ENCODE measurements at places on chromosomes 13 and 19.
A peak's percentile ranks its signal among the peaks of the same experiment; 100 is the strongest.

- no peak for DNase-seq
Measured at GRCh38 chr13:105773863-105774538, 761.5 kb downstream of the EFNB2 start.

GRCh38 chr13:74465271-74465670, 331.1 kb upstream of the KLF12 start:
- DNase-seq: no peak

DNA sequence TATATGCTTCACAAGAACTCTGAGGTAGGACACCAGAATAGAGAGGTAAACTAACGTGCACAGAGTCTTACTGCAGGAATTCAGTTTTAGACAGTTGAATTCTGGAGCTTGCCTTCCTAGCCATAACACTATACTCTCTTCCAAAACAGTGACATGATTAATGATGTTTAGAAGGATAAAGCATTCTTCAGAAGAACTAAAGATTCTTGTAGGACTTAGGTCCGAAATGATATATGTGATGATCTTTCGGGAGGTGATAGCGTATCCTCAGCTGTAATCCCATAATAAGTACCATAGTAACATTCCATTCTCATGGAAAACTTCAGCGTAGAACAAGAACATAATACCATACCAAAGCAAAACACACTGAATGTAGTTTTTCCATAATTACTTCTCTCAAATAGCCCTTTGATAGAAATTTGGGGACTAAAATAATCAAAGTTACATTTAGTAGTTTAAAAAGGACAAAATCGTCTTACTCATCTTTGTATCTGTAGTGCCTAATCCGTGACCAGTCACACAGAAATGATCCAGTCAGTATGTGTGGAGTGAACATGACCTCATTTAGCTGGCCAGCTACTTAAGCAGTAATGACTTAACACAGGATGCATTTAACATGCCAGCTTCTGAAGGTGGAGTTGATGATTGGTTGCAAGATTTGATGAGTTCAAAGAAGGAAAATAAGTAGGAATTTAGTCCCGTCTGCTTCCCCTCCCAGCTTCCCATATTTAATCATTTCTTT, 38.4 kb downstream of the PIBF1 start:
- DNase-seq: no peak

GRCh38 chr13:78875792-78876580, 217.0 kb upstream of the OBI1 start:
- DNase-seq: no peak

DNA sequence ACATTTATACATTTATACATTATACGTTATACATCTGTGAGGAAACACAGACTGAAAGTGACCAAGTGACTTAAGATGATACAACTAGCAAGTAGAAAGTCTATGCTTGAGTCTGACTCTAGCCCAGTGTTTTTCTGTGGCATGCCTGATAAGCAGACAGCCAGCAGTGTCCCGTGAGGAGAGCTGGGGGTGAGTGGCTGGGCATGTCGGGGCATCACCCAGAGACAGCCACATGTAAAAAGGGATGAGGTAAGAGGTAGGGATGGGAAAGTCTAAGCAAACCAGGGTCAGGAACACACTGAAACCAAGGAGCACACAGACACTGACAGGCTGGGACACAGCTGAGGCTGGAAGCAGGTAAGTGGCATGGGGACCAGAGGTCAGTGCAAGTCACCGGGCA, 333.2 kb downstream of the FOXO1 start:
- no peak for DNase-seq

- DNase-seq: no peak
Measured at GRCh38 chr13:47211106-47211505, 314.3 kb upstream of the HTR2A start.

GRCh38 chr19:35805526-35806102, 7.0 kb downstream of the PRODH2 start:
- peak; percentile 99 for DNase-seq

- no peak for DNase-seq
Measured at GRCh38 chr19:19269952-19270694, 3.0 kb downstream of the TM6SF2 start.

DNA sequence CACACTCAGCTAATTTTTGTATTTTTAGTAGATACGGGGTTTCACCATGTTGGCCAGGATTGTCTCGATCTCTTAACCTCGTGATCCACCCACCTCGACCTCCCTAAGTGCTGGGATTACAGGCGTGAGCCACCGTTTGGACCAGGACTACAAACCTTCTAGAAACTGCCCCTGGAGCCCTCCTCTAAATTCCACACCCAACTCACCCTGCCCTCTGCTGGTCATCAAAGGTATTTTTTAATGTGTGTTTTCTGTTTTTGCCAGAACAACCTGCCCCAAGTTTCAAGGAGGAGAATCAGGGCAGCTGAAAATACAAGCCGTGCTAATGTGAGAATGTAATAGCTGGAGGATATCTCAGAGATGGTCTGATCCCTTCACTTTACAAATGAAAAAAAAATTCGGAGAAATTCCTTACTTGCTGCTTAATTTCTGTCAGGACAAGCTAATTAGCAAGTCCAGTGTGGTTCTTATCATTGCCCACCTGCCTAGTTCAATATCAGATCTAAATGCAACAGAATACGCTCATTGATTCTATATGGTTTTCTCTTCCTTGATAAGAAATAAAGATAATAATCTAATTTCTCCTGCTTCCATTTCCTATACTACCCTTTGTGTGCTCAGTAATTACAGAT, 4.1 kb downstream of the ATP8A2 start:
- DNase-seq: peak; percentile 42

- DNase-seq: no peak
Measured at GRCh38 chr19:36252047-36252446, 37.1 kb downstream of the ZNF146 start.

- no peak for DNase-seq
Measured at GRCh38 chr13:20714161-20714560, 10.7 kb downstream of the IL17D start.

DNA sequence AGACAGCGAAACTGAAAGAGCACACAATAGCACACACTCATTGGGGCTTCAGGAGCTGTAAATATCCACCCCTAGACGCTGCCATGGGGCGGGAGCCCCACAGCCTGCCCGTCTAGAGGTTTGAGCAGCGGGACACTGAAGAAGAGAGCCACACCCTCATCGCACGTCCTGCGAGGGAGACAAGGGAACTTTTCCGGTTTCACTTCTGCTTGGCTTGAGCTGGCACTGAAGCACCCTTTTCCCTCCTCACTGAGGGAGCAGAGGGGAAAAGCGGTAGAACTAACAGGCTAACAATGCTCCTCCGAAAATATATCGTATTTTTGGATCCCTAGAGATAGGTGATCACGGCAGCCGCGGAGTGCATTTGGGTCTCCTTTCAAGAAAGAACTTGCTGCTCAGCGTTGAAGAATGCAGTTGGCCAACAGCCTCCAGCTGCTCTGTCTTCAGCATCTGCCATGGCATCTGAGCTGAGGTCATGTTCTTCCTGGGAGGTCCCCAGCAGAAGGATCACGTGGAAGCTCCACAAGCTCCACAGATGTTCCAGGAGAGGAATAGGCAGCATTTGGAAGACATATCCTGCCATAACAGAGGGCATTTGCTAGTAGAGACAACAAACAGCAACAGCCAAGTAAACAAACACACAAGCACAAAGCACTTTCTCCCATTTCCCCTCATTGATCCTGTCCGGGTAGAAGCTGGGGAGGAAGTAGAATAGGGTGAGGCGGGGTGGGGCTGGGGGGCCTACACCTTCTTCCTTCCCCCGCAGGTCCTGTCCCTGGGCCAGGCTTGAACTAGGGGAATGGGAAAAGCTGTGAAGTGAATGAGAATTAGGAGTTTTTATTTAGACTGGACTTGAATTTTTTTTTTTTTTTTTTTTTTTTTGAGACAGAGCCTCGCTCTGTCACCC, 44.8 kb upstream of the ALOX5AP start:
- DNase-seq: no peak

GRCh38 chr19:10662384-10663251, 8.5 kb downstream of the ILF3 start:
- no peak for DNase-seq

- DNase-seq: no peak
Measured at GRCh38 chr19:13262450-13262849, 112.2 kb downstream of the IER2 start.

- no peak for DNase-seq
Measured at GRCh38 chr13:39224671-39225240, 186.5 kb downstream of the NHLRC3 start.

GRCh38 chr19:55406826-55407549, 600 bp downstream of the UBE2S start:
- DNase-seq: no peak

- no peak for DNase-seq
Measured at GRCh38 chr19:9010693-9011092, 484 bp upstream of the MUC16 start.

DNA sequence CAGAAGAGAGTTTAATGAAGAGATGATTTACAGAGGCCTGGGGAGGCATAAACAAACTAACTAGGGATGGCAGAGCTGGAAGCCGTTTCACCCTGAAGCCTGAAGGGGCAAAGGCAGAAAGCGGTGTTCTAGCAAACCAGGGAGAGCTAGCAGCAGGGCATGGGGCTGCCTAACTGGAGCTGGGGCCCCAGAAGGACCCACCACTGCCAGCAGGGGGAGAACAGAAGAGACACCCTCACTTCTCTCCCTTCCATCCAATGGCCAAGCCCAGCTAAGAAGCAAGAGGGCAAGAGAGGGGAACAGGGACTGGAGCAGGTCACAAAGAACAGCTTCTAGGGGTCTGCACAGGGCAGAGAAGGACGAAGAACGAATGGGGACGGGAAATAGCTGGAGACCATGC, 195.5 kb downstream of the KATNAL1 start:
- no peak for DNase-seq

DNA sequence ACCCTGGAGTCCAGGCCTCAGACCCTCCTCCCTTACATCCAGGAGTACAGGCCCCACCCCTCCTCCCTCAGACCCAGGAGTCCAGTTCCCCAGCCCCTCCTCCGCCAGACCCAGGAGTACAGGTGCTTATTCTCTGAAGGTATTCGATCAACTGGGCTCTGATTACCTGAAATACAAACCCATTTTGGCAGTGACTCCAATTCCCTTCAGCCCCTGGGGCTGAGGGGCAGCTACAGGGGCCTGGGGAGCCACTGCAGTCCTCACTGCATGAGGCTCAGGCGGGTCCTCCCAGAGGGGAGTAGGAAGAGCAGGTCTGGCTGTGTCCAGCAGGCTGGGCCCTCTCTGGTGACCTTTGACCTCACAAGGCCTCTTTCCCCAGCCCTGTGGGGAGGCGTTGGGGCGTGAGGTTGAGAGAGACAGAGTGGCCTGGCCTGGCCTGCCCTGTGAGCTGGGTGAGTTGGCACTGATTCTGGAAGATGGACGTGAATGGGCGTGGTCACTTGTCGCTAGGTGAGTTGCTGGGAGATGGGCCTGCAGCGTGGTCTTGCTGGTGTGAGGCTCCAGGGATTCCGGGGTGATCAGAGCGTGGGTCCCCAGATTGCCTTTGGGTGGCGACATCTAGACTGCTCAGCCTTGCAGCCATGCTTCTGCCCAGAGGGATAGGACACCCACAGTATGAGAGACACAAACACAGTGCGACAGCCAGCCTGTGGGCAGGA, 3.1 kb downstream of the BCAT2 start:
- no peak for DNase-seq

DNA sequence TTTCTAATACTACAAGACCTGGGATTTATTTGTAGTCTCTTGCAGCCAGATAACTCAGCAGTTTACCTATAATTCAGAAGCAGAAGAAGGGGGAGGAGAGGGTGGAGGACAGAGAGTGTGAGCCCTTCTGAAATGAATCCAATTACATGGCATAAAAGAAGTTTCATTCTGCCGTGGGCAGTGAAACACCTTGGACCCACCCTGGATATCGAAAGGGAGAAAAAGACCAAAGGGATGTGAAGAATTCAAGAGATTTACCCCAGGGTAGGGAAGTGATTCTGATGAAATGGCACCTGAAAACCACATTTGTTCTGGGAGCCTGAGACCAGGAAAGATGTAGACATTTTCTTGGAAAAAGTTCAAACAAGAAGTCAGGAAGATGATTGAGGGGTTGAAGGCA, 140.9 kb downstream of the NDFIP2 start:
- no peak for DNase-seq

DNA sequence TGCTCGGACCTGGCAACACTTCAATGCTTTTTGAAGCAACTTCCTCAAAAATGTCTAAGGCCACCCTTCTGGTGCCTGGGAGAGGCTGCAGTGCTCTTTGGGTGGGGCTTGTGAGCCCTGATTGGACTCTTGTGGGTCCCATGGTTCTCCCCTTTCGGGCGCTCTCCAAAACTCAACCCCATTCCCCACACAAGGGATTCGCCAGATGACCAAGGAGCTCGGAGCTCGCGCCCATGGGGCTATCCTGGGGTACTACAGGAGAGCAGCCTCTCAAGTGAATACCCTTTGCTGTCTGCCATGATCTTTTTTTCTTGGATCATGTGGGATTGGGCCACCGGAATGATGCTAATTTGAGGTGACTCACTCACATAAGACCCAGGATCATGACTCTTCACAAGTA, 29.7 kb upstream of the KL start:
- no peak for DNase-seq

DNA sequence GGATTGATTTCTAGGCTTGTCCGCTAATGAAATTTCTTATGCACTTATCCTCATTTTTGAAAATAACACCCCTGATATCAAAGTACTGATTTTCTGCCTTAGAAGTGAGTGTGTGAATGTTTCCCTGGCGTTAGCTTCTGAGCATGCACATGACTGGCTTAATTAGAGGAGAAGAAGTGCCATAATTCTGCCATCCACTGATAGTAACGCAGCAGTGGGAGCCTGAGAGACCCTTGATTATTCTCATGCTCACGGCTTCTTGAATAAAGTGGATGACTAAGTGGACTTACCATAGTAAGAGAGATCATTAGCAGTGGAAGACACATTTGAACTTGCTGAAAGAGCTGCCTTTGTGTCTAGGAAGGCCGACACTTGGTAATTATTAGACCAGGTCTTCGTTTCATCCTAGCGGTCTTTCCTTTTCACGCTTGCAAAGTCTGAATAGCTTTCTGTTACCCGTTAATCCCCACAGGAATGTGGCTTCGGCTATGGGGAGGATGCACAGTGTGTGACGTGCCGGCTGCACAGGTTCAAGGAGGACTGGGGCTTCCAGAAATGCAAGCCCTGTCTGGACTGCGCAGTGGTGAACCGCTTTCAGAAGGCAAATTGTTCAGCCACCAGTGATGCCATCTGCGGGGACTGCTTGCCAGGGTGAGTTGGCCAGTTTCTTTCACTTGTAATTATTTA, 45.3 kb downstream of the TNFRSF19 start:
- no peak for DNase-seq

DNA sequence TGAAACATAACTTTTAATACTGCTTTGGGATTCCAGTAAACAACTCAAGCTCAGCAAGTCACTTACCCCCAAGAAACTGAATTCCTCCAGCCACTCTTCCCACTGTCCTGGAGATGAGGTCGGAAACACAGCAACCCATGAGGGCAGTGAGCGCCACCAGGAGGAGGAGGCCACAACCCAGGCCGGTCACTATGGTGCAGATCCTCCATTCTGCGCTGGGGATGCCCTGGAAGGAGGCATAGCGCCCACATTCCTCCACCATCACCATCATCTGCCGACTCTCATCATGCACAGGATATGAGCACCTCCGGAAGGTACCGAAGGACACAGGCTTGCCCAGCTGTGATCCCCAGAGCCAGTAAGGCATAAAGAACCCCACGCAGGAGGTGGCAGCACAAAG, 2.2 kb downstream of the LHFPL6 start:
- DNase-seq: no peak

Data from NCI-H345 (cell line).